ENCODE measurements at places on chromosomes 1 and 21. TPM values are rescaled to one million over a fixed set of nuclear protein-coding genes. Genes with fewer than 3 reads are reported as not detected.

DNA sequence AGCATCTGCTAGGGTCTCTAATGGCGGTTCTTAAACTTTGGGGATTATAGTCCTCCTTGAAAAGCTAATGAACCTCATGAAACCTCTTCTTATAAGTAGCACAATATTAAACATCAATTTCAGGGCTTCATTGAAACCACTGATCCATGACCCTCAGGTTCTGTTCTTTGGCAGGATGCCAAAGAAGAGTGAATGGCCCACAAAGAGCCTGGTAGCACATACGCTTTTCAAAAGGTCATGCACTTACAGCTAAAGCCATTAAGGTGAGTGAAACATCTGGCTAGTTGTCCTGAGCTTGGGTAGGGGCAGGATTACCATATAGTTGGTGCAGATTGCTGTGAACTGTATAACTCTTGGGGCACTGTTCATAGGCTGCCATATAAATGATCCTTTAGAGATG, 42.3 kb downstream of the MDM4 start:
- peaks cover 3% of the 10 kb centered on the region for H3K4me1 ChIP-seq
- no peak overlapping the region for H3K27ac ChIP-seq
- peaks cover 10% of the 10 kb centered on the region for H3K36me3 ChIP-seq

GRCh38 chr1:23392125-23392855, 22.7 kb upstream of the ZNF436 start:
- H3K4me1 ChIP-seq, result peaks cover 27% of the 10 kb centered on the region
- no peak overlapping the region for H3K4me3 ChIP-seq
- DNase-seq, result no peak
- H3K36me3 ChIP-seq, result no peaks in the 10 kb centered on the region
- H3K27ac ChIP-seq, result no peak overlapping the region

DNA sequence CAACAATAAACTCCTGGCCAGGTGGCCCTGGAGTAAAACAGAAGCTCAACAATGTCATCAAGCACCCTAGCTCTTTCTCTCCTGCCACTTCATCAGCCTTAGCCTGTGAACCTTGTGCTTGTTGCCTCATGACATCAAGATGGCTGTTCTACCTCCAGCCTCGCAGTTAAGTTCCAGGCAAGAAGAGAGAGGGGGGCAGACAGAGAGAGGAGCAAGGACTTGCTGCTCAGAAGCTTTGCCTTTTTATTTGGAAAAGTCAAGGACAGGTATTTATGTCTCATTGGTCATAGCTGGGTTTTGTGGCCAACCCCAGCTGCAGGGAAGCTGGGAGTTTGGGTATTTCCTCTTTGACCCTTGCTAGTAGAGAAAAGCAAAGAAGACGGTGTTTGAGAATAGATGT, 60.3 kb upstream of the GADD45A start:
- DNase-seq, result no peak
- no peaks in the 10 kb centered on the region for H3K27me3 ChIP-seq
- H3K4me1 ChIP-seq, result peaks cover 10% of the 10 kb centered on the region
- H3K27ac ChIP-seq, result no peak overlapping the region

- peaks cover 3% of the 10 kb centered on the region for H3K4me1 ChIP-seq
- H3K4me3 ChIP-seq, result no peak overlapping the region
- DNase-seq, result no peak
- no peaks in the 10 kb centered on the region for H3K36me3 ChIP-seq
- no peak overlapping the region for H3K27ac ChIP-seq
These were observed 51.2 kb downstream of the LRRN2 start for GRCh38 chr1:204634260-204634910.

GRCh38 chr1:3956527-3957170, 56.6 kb upstream of the C1orf174 start:
- H3K27me3 ChIP-seq, result no peaks in the 10 kb centered on the region
- no peak for DNase-seq

DNA sequence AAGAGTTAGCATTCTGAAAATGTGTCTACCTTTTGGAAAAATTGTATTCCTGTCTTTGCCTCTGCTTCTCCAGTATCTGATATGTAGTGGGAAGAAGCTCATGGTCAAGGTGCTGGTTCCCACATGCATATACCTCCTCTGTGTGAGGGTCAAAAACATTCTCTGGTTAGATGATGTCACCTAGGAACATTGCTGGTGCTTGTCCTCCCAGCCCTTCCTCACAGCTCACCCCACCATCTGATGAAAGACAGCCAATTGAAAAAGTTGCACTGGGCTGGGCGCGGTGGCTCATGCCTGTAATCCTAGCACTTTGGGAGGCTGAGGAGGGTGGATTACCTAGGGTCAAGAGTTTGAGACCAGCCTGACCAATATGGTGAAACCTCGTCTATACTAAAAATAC, 154.4 kb downstream of the NR5A2 start:
- no peaks in the 10 kb centered on the region for H3K27me3 ChIP-seq
- no peak overlapping the region for H3K4me3 ChIP-seq
- DNase-seq, result no peak
- H3K36me3 ChIP-seq, result no peaks in the 10 kb centered on the region
- peaks cover 41% of the 10 kb centered on the region for H3K4me1 ChIP-seq

GRCh38 chr1:111133866-111134265, 6.0 kb downstream of the DRAM2 start:
- H3K27me3 ChIP-seq, result no peaks in the 10 kb centered on the region
- peaks cover 6% of the 10 kb centered on the region for H3K4me1 ChIP-seq

- no peak overlapping the region for H3K27ac ChIP-seq
- no peak for DNase-seq
- no peaks in the 10 kb centered on the region for H3K4me1 ChIP-seq
- no peak overlapping the region for H3K4me3 ChIP-seq
- H3K36me3 ChIP-seq, result no peaks in the 10 kb centered on the region
These were observed 344.5 kb downstream of the RWDD3 start for GRCh38 chr1:95578462-95578861.

DNA sequence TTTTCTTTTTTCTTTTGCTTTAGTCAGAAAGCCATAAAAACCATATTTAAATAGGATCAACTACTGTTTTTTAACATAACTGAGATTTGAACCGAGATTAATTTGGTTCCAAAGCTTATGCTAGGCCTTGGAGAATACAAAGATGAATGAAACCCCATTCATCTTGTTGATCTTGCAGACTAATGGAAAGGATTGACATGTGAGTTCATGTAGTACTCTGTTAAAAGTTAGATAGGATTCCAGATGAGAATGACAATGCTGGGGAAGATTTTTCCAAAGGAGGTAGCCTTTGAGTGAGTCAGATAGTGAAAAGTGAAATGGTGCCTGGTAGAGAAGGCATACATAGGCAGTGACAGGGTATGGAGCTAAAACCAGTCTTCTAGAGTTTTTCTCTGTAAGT, 22.7 kb downstream of the RBM15 start:
- H3K27ac ChIP-seq, result no peak overlapping the region
- H3K4me3 ChIP-seq, result no peak overlapping the region
- no peak for DNase-seq
- peaks cover 8% of the 10 kb centered on the region for H3K36me3 ChIP-seq
- no peaks in the 10 kb centered on the region for H3K27me3 ChIP-seq

DNA sequence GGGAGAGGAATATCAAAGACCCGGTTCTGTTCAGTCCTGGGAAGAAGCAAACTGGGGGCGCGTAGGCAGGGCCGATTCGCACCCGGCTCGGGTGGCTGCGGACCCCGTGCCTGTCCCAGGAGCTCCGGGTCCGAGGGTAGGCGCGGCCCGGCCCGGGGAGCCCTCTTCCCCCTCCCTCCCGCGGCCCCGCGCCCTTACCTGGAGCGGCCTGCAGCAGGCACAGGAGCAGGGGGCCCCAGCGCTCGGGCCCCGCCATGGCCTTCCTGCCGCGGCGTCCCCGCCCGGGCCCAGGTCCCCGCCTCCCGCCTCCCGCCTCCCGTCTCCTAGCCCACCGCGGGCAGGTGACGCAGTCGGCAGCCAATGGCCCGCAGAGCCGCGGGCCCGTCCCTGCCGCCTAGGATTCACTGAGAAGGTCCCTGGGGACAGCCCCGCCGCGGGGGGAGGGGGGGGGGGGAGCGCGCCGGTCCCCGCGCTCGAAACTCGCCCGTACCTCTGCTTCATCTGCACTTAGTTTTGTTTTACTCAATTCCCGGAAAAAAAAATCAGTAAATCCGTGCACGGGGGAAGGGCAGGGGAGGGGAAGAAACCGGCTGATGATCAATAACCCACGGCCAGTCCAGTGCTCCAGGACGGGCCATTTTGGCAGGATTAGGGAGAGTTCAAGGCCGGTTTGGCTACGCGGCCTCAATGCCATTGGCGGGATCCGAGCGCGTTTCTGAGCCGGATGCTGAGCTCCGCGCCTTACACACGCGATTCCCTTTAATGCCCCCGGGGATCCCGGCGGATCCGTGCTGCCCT, at the start of gene IFNLR1:
Gene IFNLR1, minus strand, starts transcription at position 297 of the 798 bp plus-strand sequence. Its CDS starts 41 bp downstream, at position 256.
- H3K27ac ChIP-seq, result no peak within 1 kb of the TSS
- H3K36me3 ChIP-seq, result no peaks in the 10 kb centered on the region
- DNase-seq, result peak; percentile 91
- H3K4me3 ChIP-seq, result peak within 1 kb of the TSS; percentile 54

GRCh38 chr1:196462086-196462485, 146.2 kb downstream of the KCNT2 start:
- H3K4me3 ChIP-seq, result no peak overlapping the region
- H3K27me3 ChIP-seq, result no peaks in the 10 kb centered on the region
- no peaks in the 10 kb centered on the region for H3K36me3 ChIP-seq
- no peak overlapping the region for H3K27ac ChIP-seq
- no peak for DNase-seq
- H3K4me1 ChIP-seq, result peaks cover 28% of the 10 kb centered on the region

GRCh38 chr1:118081387-118081786, 103.6 kb downstream of the SPAG17 start:
- no peaks in the 10 kb centered on the region for H3K36me3 ChIP-seq
- H3K27ac ChIP-seq, result no peak overlapping the region
- DNase-seq, result no peak
- no peak overlapping the region for H3K4me3 ChIP-seq

GRCh38 chr21:36516281-36516680, 36.4 kb upstream of the CLDN14 start:
- no peak overlapping the region for H3K4me3 ChIP-seq
- H3K27ac ChIP-seq, result no peak overlapping the region
- no peaks in the 10 kb centered on the region for H3K4me1 ChIP-seq
- DNase-seq, result no peak

- peaks cover 4% of the 10 kb centered on the region for H3K27me3 ChIP-seq
- H3K36me3 ChIP-seq, result no peaks in the 10 kb centered on the region
- no peak for DNase-seq
- no peak overlapping the region for H3K4me3 ChIP-seq
- H3K27ac ChIP-seq, result peak overlapping the region; percentile 92
- peaks cover 23% of the 10 kb centered on the region for H3K4me1 ChIP-seq
These were observed 27.0 kb upstream of the IFNAR2 start for GRCh38 chr21:33202464-33203363.

GRCh38 chr1:219847215-219847855, 81.0 kb downstream of the SLC30A10 start:
- H3K27ac ChIP-seq, result no peak overlapping the region
- H3K27me3 ChIP-seq, result no peaks in the 10 kb centered on the region
- no peak for DNase-seq
- no peak overlapping the region for H3K4me3 ChIP-seq
- H3K4me1 ChIP-seq, result no peaks in the 10 kb centered on the region
- no peaks in the 10 kb centered on the region for H3K36me3 ChIP-seq

GRCh38 chr21:21199342-21200102, 201.3 kb downstream of the NCAM2 start:
- H3K36me3 ChIP-seq, result no peaks in the 10 kb centered on the region
- H3K27me3 ChIP-seq, result no peaks in the 10 kb centered on the region
- no peak for DNase-seq
- peaks cover 22% of the 10 kb centered on the region for H3K4me1 ChIP-seq
- H3K4me3 ChIP-seq, result no peak overlapping the region

DNA sequence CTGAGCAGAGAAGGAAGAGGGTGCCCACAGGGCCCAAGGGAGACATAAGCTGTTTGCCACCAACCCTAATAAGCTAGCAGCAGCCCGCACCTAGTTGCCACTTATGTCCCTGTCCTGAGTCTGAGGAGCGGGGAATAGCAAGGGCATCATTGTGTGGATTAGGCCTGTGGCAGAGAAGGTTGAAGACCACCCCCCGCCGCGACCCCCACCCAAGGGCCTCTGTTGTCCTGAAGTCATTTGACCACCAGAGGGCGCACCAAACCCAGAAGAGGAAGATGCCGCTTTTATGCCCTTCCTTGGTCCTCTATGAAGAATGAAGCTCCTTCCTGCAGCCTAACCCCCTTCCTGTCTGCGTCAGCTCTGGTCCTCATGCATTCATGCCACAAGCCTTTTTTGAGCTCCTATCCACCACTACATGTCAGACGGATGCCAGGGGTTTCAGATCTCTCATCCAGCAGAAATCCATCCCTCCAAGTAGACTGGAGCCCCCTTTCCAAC, 16.6 kb downstream of the RHBG start:
- no peaks in the 10 kb centered on the region for H3K36me3 ChIP-seq
- no peak overlapping the region for H3K4me3 ChIP-seq
- peak; percentile 95 for DNase-seq
- peaks cover 43% of the 10 kb centered on the region for H3K27me3 ChIP-seq
- H3K27ac ChIP-seq, result no peak overlapping the region

DNA sequence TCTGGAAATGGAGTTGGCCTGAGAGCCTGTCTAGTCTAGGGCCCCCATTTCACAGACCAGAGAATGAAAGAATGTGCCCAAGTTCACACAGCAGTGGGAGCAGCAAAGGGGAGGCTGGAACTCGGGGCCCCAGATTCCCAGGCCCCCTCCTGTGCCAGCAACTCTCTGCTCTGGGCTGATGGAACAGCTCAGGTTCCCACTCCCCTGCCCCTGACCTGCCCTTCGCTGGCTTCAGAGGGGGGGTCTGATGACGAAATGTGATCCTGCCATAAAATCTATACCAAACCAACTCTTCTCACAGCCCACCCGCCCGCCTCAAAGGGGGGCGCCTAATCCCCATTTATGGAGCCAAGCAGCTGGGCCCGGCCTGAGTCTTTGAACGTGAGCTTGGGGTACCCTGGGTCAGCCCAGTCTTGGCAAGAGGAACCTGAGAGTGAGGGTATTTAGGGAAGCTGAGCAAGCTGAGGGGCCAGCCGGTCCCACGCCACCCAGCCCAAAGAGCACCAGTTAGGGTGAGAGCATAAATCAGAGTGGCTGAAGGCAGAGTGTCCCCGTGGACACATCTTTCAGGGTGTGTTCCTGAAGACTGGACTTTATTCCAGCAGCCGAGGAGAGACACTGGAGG, 65.0 kb downstream of the FOXD2 start:
- H3K27me3 ChIP-seq, result peaks cover 21% of the 10 kb centered on the region
- H3K27ac ChIP-seq, result no peak overlapping the region
- no peak for DNase-seq
- H3K36me3 ChIP-seq, result no peaks in the 10 kb centered on the region
- H3K4me3 ChIP-seq, result no peak overlapping the region

The THEM5 gene
- total RNA-seq, result not detected

The CD52 gene
- total RNA-seq, result not detected

The NBPF10 gene
- 5.1 TPM for total RNA-seq

The CD53 gene
- total RNA-seq, result 0.29 TPM

The KRTAP11-1 gene
- not detected for total RNA-seq

The MYCL gene
- 0.88 TPM for total RNA-seq

The SLC6A17 gene
- total RNA-seq, result under 0.01 TPM
